ENCODE measurements at places on chromosomes 7 and 10.
A peak's percentile ranks its signal among the peaks of the same experiment; 100 is the strongest.

DNA sequence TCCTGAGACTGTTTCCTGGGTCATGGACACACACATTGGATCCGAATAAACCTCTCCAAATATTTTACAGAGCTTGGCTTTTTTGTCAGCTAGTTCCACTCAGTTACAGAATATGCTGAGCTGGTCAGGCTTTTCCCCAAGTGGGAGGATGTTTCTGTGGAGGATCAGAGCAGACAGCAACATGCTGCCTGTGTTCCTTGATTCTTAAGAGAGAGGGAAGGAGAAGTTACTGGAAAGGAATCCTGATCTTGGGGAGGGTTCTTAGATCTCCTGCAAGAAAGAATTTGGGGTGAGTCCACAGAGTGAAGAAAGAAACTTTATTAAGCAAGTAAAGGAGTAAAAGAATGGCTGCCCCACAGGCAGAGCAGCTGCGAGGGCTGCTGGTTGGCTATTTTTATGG, 76.8 kb upstream of the RPA3 start:
- no peak for DNase-seq

DNA sequence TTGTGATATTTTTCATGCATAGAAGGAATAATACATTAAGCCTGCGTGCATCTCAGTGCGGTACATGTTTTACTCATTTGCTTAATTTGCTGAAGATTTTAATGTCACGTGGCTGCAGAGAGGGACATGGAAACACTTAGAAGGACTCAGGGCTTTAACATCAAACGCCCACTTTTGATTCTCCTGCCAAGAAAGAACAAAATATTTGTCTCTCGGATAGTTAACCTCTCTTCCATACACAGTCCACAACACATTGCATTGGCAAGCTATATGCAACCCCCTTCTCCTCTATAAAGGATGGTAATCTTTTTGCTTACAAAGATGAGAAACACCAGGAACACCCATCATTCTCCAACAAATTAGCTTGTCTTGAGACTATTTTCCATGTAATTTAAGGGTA, 148.0 kb upstream of the NRP1 start:
- DNase-seq: no peak

- DNase-seq: peak; percentile 73
Observed at GRCh38 chr10:118595598-118596425, at the start of gene PRLHR. PRLHR (minus strand) TSS chr10:118595648; CDS start chr10:118595244, 404 bp downstream.

DNA sequence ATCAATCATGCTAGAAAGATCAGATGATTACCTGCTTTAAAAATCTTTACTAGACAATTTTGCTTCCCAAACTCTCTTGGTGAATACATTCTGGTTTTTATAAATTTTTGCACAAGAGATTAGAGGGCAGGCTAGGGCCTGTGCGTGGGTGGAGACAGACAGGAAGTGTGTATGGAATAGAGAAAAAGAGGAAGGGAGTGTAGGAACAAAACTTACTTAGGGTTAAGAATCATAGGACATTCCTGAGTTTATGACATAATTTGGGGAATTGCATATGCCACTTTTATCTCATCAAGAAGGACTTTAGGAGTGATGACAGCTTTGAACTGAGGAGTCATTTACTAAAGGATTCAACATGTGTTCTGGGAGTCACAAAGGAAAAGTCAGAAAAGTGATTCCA, 31.3 kb downstream of the LAMB1 start:
- DNase-seq: no peak

- no peak for DNase-seq
Observed at GRCh38 chr10:96369890-96370583, 11.2 kb upstream of the OPALIN start.

GRCh38 chr7:37352974-37353948, 95.4 kb downstream of the ELMO1 start:
- DNase-seq: no peak

- DNase-seq: no peak
Observed at GRCh38 chr7:112112822-112113255, 93.4 kb downstream of the DOCK4 start.

- no peak for DNase-seq
Observed at GRCh38 chr7:20561908-20562307, 53.6 kb upstream of the ABCB5 start.

- DNase-seq: no peak
Observed at GRCh38 chr10:58152673-58153263, 114.9 kb downstream of the IPMK start.

GRCh38 chr7:158676171-158676840, 28.3 kb downstream of the NCAPG2 start:
- no peak for DNase-seq

DNA sequence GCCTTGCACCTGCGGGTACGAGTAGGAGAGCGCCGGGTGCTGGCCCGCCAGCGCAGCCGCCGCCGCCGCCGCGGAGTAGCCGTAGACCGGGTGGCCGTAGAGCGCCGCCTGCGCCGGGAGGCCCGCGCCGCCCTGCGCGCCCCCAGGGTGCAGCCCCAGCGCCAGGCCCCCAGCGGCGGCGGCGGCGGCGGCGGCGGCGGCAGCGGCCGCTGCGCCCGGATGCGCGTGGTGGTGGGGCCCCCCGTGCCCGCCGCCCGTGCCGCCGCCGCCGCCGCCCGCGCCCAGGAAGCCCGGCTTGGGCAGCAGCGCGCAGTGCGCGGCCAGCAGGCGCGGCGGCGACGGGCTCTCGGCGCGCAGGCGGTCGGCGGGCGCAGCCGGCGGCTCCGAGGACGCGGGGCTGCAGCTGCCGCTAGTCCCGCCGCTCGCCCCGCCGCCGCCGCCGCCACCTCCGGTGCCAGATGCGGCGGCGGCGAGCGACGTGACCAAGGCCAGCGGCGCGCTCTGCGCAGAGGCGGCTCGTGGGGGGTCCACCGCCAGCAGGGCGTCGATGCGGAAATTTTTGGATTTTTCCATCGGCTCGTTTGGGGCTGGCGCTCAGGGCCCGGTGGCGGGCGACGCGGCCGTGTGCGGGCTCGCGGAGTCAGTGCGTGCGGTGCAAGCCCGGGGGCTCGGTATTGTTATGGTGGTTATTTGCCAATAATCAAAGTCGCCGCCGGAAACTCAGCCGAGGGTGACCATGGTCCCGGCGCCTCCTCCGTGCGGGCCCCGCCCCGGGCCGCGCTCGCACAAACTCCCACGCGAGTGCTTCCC, 480 bp downstream of the MNX1 start:
- DNase-seq: no peak

GRCh38 chr10:86020134-86020533, 346.5 kb downstream of the GRID1 start:
- no peak for DNase-seq

- no peak for DNase-seq
Observed at GRCh38 chr10:110109511-110109910, 97.9 kb upstream of the MXI1 start.

GRCh38 chr10:62264702-62265436, 3.8 kb downstream of the RTKN2 start:
- DNase-seq: no peak

DNA sequence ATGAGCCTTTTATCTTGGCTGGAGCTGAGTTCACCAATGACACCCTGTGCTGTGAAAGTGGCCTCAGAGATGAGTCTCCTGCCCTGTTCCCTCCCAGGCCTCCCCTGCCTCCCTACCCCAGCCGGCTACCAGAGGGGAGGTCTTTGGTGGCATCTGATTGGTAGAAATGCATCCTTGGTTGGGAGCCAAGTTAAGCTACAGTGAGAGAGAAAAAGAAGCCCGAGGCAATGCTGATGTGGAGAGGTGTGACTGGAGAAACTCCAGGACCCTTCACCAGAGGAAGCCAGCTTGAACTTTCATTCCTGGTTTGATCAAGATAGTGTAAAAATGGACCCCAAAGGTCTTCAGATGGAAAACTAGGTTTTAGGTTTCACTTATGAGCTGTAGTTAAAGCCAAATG, 191.1 kb upstream of the TCF7L2 start:
- no peak for DNase-seq

DNA sequence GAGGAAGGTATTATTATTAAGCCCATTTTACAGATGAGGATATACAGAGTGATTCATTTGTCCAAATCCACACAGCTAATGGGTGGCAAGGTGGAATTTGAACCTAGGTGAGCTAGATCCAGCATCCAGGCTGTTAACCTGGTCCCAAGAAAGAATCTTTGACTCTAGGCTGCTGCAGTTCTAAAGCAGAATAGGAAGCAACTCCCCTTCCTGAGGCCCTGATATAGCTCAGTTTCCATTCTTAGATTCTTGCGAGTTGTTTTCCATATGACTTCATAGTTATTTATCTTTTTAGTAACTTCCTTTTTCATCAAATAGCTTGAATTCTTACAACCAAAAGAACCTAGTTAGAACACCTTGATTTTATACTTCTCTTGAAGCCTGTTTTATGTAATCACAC, 24.1 kb upstream of the ZC3HAV1L start:
- no peak for DNase-seq

- no peak for DNase-seq
Observed at GRCh38 chr10:44051584-44052385, 333.1 kb downstream of the CXCL12 start.

DNA sequence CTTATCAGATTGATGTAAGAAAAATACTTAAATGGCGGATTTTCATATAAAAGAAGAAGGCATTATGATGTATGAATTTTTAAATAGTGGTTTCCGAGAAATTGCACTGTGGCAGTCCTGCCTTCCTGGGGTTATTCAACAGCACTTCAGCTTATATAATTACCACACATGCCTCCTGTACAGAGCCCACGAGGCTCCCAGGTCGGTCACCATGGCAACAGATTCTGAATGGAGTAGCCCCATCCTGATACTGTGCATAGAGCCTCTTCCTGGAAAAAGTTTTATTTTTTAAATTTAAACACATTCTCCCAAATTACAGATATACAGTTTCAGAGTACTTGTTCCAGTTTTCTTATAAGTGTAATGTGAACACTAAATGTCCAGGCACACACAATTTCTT, 15.9 kb upstream of the ASB4 start:
- no peak for DNase-seq

GRCh38 chr7:14209896-14210484, 220.5 kb upstream of the ETV1 start:
- DNase-seq: no peak

- no peak for DNase-seq
Observed at GRCh38 chr7:156903232-156903909, 10.4 kb upstream of the LMBR1 start.

GRCh38 chr7:108454674-108455550, 1.3 kb downstream of the NRCAM start:
- DNase-seq: peak; percentile 73

- no peak for DNase-seq
Observed at GRCh38 chr10:119680650-119681081, 29.5 kb downstream of the BAG3 start.

GRCh38 chr7:148021507-148022045, 569.0 kb upstream of the C7orf33 start:
- DNase-seq: no peak

DNA sequence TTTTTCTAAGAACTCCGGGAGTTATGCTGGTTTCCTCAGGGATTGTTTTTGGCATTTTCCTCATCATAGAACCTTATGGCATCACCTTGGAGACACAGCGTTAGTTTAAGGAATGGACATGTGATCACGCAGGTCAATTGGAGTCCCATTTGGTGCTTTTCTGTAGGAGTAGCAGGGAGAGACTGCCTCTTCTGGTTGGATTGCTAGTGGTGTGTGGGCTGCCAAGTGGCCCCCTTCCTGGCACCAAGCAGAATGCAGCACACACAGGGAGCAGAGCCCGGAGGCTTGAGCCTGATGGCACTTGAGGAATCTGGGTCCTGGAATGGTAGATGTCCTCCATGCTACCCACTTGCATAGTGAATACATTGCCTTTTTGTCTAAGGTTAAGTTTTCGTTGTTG, 57.9 kb downstream of the SDK1 start:
- no peak for DNase-seq

Measured in type B pancreatic cell (in vitro differentiated cells).